ENCODE measurements at places on chromosomes 2 and 18.

DNA sequence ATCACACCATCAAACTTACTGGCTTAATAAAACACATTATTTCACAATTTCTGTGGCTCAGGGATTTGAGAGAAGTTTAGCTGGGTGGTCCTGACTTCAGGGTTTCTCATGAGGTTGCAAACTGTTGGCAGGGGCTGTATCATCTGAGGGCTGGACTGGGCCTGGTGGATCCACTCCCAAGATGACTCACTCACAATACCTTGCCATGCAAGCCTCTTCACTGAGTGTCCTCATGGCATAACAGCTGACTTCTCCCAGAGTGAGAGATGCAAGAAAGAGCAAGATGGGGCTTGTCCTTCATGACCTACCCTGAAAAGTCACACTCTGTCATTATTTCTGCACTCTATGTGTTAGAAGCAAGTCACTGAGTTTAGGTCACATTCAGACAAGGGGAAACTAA lies 73.8 kb downstream of the AQP4 start:
- no peak for DNase-seq

- DNase-seq: no peak
These were observed 54.9 kb downstream of the ACTR2 start for GRCh38 chr2:65282477-65283053.

GRCh38 chr2:174984561-174984960 lies 20.6 kb downstream of the CHN1 start:
- DNase-seq: no peak

- no peak for DNase-seq
These were observed 102.1 kb upstream of the HS6ST1 start for GRCh38 chr2:128420776-128421175.

DNA sequence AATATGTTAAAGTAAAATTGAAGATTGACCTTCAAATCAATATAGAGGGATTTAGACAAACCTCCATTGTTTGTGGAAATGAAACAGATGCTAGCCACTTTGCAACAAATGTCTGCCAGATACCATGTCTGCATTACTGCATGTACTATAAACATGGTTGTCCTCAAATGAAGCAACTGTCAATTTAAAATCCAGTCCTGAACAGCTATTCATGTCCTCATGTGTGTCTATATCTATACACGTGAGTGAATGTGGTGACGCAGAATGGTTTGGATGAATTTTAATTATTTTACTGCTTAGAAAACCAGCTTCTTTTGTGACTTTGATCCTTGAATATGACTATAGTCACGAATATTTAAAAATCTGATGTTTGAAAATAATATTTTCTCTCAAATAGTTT lies 71.5 kb downstream of the NYAP2 start:
- DNase-seq: no peak

GRCh38 chr2:134152045-134153010 lies 101.5 kb upstream of the MGAT5 start:
- DNase-seq: no peak

DNA sequence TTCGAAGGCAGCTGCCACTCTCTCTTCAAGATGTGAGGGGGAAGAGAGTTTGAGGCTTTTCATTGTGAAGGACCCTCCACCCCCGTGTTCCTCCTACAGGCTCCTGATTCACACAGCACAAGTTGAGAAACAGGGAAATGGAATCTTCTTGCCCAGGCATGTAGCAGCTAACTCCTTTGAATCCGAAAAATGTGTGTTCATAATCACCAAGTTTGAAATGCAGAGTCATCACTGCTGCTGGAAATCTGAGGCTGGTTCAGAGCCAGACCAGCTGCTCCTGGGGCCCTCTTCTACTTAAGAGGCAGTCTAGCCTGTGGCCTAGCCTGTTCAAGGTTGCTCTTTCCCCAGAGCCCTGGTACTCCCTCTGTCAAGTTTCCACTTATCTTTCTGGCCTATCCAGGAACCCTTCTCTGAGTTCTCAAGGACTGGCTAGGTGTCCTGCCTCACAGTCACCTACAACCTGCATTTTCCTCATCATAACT lies 166.4 kb downstream of the TMEM247 start:
- no peak for DNase-seq

DNA sequence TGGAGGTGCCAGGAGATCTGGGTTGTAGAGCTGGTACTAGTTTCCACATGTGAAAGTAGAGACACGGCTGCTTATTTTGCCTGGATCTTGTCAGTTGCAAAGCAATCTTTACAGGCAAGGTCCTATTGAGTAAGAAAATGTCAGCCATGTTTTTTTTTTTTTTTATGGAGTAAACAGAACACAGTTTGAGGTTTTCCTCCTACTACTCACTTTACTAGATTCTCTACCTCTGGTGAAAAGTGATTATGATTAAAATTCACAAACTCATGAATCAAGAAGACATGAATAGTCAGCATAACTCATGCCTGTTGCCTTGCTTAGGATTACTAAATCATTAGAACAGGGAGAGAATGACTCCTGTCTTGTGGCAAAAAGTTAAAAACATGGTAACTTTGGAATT lies 70.1 kb upstream of the PNPT1 start:
- no peak for DNase-seq

DNA sequence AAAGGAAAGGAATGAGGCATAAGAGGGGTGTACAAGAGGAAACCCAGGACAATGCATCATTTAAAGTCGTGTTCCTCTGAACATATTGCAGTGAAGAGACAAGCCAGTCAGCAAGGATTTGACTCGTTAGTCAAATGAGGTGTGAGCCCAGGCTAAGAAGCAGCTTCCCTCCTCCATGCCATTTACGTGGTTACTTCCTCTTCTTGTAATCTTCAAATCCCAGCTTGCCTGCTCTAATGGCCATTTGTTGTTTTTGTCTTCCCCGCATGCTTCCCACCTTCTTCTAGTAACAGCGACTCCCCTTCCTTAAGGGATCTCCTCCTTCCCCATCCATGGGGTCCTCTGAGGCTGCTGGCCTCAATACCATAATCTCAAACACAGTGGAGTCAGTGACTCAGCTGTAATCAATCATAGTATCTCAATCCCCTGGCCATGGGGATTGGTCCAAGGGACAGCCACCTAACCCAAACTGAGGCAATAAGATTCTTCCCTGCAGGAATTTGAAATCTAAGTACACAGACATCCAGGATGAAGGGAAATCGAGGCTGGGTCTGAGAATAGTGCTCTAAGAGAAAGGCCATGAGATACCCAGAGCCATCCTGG lies 37.6 kb downstream of the SLC14A1 start:
- no peak for DNase-seq

GRCh38 chr2:154603682-154604081 lies 94.8 kb upstream of the KCNJ3 start:
- no peak for DNase-seq

GRCh38 chr2:15141211-15141610 lies 419.9 kb downstream of the NBAS start:
- no peak for DNase-seq

DNA sequence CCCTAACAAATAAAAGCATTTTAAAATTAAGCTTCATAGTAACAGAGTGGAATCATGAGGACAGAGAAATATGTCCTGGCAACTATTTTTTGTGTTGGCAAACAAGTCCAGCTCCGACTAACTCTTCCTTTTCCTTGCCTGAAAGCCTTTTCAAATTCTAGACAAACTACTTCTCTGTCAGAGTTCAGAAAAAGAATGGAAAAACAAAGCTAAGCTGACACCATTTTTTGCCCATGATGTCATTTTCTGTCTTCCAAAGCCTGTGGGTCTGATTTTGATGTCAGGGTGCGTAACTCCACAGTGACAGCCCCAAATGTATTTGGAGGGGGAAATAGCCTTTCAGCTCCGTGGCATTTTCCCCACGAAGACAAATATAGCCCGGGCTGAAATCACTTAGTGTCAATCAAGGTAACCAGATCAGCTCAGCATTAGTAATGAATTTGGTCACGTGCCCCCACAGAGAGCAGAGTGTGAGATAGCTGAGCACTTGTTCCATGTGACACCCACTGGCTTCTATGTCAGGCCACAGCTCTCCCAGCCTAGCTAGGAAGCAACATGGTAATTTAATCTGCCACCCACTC lies 233.0 kb upstream of the SIX2 start:
- DNase-seq: no peak

DNA sequence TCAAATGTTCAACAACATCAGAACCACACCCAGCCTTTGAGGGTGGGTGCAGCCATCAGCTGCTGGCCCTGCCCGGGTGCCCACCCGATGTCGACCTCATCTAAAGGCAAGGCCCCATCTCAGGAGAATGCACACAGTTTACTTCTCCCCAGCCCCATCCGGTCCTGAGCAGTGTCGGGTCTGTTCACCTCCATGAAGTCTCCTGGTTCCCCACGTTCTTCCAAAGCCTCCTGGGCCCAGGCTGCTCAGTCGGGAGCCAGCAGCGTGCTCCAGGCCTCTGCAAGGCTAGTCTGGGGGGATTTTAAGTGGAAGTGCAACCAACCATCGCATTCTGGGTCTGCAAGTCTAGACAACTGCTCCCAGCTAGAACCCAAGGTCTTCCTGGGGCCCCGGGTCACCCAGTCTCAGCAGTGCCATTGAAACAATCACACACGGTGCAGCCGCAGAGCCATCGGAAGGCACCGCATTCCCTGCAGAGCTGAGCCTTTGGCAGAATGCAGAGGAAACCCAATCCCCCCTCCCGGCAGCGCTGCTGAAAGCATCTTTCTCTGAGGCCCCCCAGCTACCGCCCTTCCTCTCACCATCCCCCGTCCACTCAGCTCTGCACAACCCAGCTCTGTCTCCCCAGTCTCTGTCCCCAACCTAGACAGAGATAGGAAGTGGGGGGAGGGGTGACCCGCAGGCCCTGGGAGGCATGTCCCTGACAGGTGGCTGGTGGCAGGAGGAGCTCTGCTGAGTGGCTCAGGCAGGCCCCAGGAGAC lies 8.5 kb downstream of the ESPNL start:
- DNase-seq: no peak

GRCh38 chr18:63741769-63742168 lies 33.4 kb upstream of the SERPINB7 start:
- DNase-seq: no peak

DNA sequence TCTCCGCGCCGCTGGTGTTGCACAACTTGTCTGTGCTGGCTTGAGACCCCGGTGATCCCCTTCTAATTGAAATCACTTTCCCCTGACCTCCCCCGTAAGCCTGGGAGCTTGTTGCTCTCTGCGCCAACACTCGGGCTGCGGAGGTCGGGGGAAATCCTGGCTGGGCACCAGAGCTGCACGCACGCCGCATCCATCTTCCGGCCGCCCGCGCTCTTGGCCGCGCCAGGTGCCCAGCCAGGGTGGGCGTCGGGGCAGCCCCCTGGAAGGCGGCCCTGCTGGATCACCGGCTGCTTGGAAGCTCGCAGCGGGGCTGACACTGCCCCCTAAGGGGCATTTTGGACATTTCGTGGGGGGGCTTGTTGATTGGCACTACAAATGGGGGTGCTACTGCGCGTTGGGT lies 280.3 kb upstream of the SKOR2 start:
- DNase-seq: no peak

- DNase-seq: no peak
These were observed 47.6 kb upstream of the GPC1 start for GRCh38 chr2:240387669-240388358.

GRCh38 chr18:46152808-46153617 lies 48.8 kb downstream of the HAUS1 start:
- no peak for DNase-seq

DNA sequence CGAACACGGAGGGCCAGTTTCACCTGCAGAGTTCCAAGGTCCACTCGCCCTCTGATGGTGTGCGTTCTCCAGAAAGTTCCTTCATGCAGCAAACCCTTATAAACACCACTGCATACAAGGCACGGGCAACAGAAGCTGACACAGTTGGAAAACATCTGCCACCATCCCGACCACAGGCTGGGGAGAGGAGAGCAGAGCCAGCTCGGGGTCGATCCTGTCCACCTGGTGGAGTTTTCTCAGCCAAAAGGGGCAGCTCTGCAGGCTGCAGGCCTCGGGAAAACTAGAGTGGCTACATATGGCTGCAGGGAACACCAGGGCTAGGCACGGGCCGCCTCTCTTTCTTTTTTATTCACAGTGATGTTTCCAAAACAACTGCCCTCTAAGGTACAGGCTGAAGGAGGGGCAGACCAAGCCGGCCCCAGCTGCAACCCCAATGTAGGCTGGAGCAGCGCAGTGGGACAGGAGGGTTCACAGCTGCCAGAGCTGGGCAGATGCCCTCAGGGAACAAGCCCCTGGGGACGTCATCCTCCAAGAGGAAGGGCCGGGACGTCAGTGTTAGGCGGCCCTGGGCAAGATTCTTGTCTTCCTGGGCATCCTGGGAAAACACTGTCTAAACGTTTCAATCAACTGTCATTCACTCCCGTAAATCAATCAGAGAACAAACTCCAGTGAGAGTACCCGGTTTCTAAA lies 274.7 kb downstream of the TWIST2 start:
- DNase-seq: no peak

DNA sequence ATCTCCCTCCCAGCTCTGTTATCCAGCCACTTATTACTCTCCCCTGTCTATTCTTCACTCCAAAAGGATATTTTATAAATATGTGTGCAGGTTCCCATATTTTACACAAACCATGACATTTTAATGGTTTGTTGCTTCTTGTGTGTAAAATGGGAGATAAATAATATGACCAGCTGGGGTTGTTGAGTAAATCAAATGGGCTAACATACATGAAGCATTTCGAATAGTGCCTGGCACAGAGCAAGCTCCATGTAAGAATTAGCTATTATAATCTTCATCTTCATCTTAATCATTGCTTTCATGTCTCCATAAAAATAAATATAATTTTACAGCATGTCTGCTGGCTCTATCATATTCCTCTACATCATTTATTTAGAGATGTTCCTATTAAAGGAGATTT lies 283.1 kb downstream of the RAD51AP2 start:
- no peak for DNase-seq

DNA sequence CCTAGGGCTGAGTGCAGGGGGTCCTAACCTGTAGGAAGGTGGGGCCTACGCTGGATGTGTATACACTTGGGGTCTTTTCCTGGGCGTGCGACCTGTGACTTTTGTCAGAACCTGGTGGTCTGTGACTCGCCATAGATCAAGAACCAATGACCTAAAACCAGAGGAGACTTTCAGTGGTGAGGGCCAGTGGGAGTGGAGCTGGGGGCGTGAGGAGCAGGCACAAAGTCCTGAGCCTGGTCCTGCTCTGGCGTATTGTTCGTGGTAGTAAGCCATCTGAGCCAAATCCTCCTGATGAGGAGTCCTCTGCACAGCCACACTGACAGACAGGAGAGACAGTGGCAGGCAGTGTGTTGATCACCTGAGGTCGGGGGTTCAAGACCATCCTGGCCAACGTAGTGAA lies 8.9 kb downstream of the INPP4A start:
- no peak for DNase-seq

- DNase-seq: no peak
These were observed 230.5 kb downstream of the ZNF407 start for GRCh38 chr18:74828200-74828599.
